Heart right ventricle (tissue), 16 donors: ENCODE measurements at places on chromosomes 5 and 9.

GRCh38 chr9:86099701-86100364 lies 475 bp upstream of the GOLM1 start:
- peak; percentile 34 for DNase-seq

DNA sequence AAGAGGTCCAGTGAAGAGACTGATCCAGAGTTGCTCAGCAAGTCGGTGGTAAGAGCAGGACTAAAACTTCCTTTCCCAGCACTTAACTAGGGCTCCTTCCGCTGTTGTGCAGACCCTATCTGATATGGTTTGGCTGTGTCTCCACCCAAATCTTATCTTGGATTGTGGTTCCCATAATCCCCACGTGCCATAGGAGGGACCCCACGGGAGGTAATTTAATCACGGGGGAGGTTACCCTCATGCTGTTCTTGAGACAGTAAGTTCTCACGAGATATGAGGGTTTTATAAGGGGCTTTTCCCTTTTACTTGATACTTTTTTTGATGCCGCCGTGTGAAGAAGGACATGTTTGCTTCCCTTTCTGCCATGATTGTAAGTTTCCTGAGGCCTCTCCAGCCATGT lies 221.9 kb upstream of the GLRA1 start:
- DNase-seq, result no peak

- no peak for DNase-seq
Measured at GRCh38 chr9:8717146-8717545, 917.6 kb upstream of the DMAC1 start.

GRCh38 chr9:129606161-129607026 lies 14.5 kb downstream of the C9orf50 start:
- DNase-seq, result no peak

DNA sequence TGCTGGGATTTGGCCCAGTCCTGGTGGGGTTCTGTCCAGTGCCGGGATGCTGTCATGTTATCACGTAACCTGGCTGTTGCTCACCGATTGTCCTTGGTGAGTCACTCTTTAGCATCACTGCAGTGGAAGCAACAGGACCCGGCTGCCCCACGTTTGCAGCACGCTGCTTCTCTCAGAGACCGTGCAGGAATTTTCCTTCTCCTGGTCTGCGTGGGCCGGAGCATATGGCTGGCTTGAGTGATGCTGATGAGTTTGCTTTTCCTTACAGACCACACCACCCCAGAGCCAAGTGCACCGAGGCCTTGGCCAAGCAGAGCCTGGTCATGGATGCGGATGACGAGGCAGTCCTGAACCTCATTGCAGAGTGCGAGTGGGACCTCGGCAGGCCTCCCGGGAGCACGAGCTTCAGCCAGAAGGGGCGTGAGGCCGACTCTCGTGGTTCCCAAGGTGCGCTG lies 21.4 kb downstream of the CEP72 start:
- no peak for DNase-seq

DNA sequence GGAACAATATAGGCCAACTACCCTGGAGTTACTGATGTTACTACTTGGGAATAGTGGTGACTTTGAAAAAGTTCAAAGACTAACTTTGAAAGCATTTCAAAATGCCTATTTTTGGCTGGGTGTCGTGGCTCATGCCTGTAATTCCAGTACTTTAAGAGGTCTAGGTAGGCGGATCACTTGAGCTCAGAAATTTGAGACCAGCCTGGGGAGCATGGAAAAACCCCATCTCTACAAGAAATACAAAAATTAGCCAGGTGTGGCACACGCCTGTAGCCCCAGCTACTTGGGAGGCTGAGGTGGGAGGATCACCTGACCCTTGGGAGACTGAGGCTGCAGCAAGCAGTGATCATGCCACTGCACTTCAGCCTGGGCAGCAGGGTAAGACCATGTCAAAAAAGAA lies 105.3 kb downstream of the ARRDC3 start:
- no peak for DNase-seq

GRCh38 chr5:174617910-174618309 lies 106.5 kb upstream of the MSX2 start:
- DNase-seq, result no peak

DNA sequence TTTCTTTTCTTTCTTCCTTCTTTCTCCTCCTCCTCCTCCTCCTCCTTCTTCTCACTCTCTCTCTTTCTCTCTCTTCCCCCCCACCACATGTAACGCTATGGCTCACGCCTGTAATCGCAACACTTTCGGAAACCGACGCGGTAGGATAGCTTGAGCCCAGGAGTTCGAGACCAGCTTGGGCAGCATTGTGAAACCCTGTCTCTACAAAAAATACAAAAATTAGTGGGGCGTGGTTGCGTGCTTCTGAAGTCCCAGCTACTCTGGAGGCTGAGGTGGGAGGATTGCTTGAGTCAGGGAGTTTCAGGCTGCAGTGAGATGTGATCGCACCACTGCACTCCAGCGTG lies 736 bp upstream of the GLDC start:
- DNase-seq, result no peak

DNA sequence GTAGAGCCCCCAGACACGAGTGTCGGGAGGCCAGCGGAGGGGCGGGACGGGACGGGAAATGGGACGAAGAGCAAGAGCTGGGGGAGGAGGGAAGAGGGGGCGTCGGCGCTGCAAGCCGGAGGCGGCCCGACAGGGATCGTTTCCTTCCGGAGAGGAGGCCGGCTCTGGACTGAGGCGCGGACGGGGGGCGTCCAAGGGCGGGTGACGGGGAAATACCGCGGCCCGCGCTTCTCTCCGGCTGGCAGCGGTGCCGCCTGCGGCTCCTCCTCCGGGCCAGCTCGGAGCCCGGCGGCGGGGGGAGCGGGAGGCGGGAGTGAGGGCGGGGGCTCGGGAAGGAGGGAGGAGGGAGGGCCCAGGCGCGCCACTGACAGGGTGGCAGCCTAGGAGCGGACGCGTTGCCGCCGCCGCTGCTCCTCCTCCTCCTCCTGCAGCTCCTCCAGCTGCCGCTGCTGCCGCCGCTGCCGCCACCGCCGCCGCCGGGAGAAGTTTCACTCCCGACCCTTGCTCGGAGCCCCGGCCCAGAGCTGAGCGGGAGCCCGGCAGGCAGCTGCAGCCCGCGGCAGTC lies at the start of gene CHSY3:
Gene CHSY3 (plus strand): TSS at position 364 of the 565 bp plus-strand sequence.
- DNase-seq, result peak; percentile 76

GRCh38 chr5:172405226-172406107 lies 48.9 kb downstream of the SH3PXD2B start:
- DNase-seq, result no peak

DNA sequence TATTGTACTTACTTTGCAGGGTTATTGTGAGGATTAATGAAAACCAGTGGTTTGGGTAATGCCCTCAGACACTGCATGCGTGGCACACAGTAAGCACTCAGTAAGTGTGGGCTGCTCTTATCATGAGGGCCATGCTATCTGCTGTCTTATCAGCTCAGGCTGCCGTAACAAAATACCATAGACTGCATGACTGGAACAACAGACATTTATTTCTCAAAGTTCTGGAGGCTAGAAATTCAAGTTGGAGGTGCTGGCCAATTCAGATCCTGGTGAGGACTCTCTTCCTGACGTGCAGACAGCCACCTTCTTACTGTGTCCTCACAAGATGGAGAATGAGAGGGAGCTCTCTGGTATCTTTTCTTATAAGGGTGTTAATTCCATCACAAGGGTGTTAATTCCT lies 23.9 kb upstream of the SH3PXD2B start:
- DNase-seq, result no peak

- no peak for DNase-seq
Measured at GRCh38 chr5:132770476-132771159, 6.4 kb downstream of the SEPTIN8 start.

DNA sequence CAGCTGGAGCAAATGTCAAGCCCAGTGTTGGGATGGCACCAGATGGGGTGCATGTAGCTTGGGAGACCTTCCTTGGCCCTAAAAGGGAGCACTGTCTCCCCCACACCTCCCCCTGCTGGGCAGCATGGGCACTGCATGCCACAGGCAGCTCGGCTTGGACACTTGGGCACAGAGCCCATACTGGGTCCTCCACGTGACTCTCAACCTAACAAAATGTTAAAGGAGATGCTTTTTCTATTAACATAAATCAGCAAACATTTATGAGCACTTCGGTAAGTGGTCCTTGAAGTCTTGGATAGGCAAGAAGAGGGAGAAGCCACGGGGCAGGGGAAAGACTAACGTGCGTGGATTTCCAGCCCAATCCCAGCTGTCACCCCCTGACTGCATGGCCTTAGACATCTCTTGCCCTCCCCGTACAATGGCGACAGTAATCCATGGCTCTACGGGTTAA lies 23.9 kb upstream of the MAPK9 start:
- DNase-seq, result peak; percentile 74

GRCh38 chr5:1445689-1446601 lies 705 bp upstream of the SLC6A3 start:
- no peak for DNase-seq

DNA sequence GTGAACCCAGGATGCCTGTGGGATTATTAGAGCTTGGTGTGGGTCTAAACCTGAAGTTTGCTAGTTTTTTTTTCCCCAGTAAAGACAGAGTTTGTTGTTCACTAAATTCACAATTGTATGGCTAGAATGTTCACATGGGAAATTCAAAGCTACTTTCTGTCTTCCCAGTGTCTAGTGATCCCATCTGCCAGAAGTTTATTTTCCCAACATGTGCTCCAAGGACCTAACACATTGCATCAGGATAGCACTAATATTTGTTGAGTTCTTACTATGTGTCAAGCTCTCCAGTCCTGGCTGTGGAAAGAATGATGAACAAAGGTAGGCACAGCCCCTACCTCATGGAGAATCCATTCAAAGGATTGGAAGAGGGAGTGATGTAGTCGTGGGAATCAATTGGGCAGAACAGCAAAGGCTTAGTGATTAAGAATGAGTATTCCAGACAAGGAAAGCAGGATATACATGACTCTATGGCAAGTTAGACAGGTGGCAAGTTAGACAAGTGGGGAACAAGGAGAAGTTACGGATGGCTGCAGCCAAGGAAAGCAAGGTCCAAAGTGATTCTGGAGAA lies 521.5 kb upstream of the WWC1 start:
- DNase-seq, result no peak

DNA sequence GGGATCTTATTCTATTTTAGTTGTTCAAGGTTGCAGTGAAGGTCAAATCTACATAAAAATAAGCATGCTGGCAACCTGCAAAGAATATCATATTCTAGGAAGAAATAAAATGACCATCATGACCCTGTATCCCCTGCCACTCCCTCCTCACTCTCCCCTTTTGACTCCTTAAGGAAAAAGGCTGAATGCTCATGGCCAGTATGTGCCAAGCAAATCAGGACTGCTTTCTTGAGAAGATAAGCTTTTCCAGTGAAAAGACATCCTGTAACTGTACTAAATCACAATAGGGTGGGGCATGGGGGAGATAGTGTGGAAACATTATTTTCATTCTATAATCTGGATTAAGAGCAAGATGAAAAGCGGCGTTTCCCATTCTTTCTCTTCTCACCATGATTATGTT lies 100.6 kb upstream of the LIFR start:
- no peak for DNase-seq

GRCh38 chr9:136120438-136120844 lies 1.8 kb upstream of the TMEM250 start:
- DNase-seq, result no peak

- DNase-seq, result no peak
Measured at GRCh38 chr9:18678821-18679590, 205.1 kb downstream of the ADAMTSL1 start.

DNA sequence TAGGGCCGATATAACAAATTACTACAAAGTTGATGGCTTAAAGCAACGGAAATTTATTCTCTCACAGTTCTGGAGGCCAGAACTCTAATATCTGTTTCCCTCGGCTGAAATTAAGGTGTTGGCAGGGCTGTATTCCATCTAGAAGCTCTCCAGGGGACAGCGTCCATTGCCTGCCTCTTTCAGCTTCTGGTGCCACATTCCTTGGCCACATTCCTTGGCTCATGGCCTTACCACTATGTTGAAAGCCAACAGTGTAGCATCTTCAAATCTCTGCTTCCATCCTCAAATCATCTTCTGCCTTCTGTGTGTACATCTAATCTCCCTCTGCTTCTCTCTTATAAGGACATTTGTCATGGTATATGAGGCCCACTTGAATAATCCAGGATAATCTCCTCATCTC lies 17.2 kb downstream of the FGF10 start:
- DNase-seq, result no peak

- DNase-seq, result no peak
Measured at GRCh38 chr5:72815580-72816283, 729 bp upstream of the TNPO1 start.

- no peak for DNase-seq
Measured at GRCh38 chr9:94648185-94648584, 8.9 kb upstream of the FBP1 start.

DNA sequence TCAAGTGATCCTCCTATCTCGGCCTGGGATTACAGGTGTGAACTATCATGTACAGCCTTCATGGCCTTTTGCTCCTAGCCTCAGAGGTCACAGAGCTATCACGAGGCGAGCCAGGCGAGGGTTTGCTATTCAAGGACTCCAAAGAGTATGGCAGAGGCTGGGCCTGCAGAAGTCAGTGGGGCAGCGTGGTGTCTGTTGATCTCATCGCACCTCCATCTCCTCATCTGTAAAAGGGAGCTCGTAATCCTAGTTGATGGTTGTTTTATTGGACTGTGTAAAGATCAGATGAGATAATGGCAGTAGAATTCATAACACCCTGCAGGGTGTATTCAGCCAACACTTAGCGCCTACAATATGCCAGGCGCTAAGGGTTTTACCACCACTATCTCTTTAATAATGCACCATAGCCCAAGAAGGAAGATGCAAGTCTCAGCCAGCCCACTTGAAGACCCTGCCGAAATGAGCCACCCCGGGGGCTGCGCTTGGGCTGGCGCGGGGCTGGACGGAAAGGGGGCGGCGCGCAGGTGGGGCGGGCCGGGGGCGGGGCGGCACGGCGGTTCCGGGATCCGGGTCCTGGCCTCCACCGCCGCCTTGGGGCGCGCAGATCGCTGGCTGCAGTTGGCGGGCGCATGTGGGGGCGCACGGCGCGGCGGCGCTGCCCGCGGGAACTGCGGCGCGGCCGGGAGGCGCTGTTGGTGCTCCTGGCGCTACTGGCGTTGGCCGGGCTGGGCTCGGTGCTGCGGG lies at the start of gene GALNT12:
Gene GALNT12 (plus strand): TSS at position 601 of the 744 bp plus-strand sequence. CDS start 29 bp downstream, at position 630.
- DNase-seq, result no peak

DNA sequence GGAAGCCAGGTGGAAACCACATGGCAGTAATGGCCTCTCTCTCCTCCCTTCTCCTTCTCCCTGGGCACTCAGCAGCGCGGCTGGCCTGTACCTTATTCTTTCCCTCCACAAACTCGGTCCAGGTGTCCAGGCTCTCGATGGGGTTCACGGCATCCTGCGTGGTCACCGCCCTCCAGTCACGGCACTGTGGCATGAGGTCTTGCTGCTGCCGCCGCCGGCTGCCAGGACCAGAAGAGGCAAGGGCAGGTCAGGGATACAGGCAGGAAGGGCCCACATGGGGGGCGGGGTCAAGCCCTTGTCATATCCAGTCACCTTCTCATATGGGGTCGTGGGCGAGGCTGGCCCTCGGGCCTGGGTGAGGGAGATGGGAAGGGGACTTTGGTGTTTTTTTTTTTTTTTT lies 25.6 kb downstream of the FLT4 start:
- DNase-seq, result no peak
